GM04504 (cell line): ENCODE measurements at places on chromosomes 2 and 18.

- DNase-seq = no peak
These were observed 1899.8 kb upstream of the PIK3C3 start for GRCh38 chr18:40055262-40055661.

- no peak for DNase-seq
These were observed 1441.9 kb upstream of the ZEB2 start for GRCh38 chr2:145961846-145962245.

DNA sequence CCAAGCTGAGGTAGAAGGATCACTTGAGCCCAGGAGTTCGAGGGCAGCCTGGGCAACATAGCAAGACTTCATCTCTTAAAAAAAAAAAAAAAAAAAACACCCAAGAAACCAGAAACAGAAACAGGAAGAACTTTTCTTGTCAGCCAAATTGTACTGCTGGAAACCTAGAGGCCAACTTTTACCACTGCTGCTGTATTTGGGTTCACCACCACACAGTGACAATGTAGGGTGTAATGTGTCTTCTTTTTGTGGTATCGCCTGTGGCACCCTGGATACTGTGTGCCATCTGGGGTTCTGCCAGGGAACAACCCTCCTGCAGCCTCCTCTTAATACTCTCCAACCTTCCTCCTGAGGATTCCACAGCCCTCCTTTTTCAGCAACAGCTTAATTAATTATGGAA, 72.6 kb downstream of the STK39 start:
- DNase-seq = no peak

DNA sequence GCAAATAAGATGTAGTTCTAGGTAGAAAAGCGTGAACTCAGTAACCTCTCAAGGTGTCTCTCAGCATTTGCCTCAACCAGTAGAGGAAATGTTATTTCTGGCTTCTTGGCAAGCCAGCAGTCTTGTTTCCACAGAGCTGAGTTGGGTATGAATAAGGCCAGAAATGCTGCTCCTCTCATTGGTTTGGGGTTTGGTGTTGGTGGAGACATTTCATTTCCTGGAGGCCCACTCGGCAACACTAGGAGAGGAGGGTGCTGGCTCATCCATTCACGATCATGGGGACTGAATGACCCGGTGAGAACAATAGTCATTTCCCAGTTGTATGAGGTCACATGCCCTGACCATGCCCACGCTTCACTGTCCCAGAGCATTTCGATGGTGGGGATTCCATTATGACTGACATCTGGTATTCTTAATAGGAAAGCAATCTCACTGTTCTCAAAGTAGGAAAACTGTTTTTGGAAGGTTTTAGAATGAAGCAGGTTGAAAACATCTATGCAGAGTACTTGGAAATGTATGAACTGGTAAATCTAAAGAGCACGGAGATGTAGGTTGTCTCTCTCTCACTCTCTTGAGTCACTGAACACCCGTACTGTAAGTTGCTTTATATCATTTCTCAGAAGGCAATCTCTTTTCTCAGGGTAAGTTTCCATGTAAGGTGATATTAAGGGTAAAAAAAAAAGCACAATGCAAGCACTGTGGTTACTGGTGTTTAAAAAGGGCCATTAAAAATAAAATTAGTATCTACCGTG, 37.1 kb upstream of the CTLA4 start:
- no peak for DNase-seq

GRCh38 chr18:7918701-7919100, 351.6 kb downstream of the PTPRM start:
- DNase-seq = no peak

- no peak for DNase-seq
These were observed 564 bp downstream of the DPYSL5 start for GRCh38 chr2:26848336-26849055.

DNA sequence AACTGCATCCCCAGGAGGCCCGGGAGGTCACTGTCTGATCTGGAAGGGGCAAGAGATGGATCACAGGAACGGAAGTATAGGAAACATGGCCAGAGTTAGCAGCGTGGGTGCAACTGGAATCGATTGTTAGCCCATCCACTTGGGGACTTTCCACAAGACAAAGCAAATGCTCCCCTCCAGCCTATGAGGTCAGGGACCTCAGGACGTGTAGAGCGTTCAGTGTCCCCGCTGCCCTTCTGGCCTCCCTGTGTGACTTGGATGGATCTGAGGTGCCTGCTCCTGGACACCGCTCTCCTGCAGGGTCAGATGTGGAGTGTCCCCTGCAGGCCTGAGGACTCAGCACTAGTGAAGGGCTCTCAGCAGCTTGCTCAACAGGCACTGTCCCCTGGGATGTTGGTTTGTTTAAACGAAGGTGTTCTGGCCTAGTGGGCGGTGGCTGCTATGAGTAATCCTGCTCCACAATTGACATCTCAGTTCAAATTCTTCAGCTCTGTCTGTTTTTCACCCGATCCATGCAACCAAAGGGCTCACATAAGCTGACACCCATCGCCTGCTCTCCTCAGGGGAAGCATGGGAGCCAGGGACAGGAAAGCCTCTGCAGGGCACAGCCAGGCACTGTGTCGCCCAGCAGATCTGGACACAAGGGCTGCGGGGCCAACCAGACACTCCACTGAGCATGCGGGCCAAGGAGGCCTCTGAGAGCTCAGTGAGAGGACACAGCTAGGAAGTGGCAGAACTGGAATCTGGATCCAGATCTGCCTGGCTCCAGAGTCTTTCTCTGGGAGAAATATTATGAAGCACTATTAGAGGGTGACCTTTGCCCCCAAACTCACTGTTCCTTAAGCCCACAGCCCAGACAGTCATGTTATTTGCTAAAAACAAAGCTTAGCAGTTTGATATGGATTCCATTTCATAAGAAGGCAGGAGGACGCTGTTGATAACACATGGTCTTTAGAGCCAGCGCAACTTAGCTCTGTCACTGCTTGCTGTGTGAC, 78.5 kb downstream of the RHOB start:
- no peak for DNase-seq

DNA sequence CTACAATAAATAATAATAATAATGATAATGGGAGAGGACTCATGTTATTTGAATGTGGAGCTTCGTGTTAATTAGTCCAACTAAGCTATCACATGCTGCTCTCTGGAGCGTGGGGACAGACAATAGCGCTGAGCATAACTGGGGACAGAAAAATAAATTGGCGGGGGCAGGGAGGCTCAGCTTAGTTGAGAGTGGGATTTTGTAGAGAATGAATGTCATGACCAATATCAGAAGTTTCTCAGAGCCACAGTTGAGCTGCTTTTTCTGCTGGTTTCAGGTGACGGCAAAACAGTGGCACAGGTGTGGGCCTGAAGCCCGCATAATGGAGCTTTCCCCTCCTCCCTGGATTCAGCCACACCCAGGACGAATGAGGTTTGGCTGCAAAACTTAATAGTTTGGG, 111.1 kb upstream of the CAB39 start:
- DNase-seq = no peak

DNA sequence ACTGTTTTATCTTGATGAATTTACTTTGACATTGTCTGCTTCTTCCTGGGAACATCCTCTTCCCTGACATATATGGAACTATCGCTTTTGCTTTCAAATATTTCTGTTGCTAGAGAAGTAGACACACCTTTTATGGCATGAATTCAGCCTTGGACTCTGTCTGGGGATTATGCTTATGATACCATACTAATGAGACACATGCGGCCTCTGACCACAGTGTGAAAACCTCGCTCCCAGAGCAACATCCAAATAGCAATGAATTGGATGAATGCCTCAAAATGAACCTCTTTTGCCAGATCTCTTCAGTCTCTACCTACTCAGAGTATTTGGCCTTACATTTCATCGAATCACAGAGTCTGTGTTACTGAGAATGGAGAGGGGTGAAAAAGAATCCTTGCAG, 70.9 kb downstream of the PIEZO2 start:
- peak; percentile 4 for DNase-seq

DNA sequence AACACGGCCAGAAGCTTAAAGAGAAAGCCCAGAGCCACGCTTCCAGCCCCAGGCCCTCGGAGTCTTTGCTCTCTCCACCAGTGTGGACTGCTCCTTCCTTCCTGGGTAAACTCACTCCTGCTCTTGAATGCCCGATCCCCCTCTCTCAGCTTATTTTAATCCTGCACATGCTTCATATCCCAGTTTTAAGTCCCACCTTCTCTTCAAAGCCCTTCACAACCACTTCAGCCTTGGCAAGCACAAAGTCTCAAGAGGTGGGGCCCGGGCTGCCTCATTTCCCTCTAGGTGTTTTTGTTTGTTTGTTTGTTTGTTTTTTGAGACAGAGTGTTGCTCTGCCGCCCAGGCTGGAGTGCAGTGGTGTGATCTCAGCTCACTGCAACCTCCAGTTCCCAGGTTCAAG, 21.6 kb upstream of the CREG2 start:
- DNase-seq = no peak

GRCh38 chr2:25362434-25363145, 20.9 kb upstream of the DNMT3A start:
- DNase-seq = no peak

DNA sequence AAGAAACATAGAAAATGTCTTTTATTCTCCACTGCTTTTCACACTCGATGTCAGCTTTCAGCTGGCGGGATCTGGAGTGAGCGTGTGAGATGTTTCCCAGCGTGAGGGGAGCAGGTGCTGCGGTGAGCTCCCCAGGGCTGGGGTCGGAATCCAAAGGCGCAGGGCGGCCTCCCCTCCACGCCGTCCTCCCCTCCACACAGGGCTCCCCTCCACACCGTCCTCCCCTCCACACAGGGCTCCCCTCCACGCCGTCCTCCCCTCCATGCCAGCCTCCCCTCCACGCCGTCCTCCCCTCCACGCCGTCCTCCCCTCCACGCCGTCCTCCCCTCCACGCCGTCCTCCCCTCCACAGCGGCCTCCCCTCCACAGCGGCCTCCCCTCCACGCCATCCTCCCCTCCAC, 26.9 kb upstream of the KCNG2 start:
- DNase-seq = no peak

DNA sequence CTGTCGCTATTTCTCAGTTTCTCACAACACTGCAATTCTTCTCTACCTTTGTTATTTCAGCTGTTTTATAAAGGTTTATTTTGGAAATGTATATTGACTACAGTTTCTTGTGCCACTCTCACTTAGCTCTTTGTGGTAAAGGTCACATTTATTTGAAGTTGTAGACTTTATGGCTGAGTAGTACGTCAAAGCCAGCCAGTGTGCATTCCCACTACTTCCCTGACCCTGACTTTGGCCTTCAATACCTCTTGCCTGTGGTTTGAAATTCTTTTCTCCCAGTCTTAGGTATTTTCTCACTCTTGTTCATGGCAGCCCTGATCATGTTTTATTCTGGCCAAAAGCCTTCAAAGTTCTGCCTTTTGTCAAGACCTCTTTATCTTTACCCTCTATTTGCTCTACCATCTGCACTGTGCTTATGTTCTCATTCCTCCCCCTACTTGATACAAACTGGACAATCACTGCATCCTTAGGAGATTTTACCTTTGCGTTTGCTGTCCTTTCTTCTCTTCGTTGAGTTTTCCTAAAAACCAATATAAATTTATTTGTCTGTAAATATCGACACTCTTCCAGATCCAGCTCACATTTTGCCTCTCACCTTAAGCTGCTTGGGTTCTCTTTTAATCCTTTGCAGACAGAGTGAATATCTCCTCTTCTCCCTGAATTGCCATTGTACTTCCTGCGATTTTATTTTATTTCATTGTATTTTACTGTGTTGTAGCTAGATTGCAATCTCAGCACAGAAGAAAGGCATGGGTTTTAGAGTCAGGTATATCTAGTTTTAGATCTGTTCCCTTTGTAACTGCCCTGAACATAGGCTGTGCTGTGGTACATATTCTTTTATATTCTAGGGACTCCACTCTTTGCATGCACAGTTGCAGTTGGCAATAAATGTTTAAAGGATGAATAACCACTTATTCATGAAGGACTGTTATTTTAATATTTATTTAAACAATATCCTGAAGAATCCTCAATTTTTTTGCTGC, 31.2 kb downstream of the GULP1 start:
- no peak for DNase-seq

GRCh38 chr18:76565238-76566173, 70.5 kb upstream of the ZNF516 start:
- DNase-seq = peak; percentile 87

GRCh38 chr18:76130845-76131244, 364.2 kb downstream of the ZNF516 start:
- no peak for DNase-seq

GRCh38 chr2:222203041-222203440, 95.8 kb downstream of the PAX3 start:
- no peak for DNase-seq

DNA sequence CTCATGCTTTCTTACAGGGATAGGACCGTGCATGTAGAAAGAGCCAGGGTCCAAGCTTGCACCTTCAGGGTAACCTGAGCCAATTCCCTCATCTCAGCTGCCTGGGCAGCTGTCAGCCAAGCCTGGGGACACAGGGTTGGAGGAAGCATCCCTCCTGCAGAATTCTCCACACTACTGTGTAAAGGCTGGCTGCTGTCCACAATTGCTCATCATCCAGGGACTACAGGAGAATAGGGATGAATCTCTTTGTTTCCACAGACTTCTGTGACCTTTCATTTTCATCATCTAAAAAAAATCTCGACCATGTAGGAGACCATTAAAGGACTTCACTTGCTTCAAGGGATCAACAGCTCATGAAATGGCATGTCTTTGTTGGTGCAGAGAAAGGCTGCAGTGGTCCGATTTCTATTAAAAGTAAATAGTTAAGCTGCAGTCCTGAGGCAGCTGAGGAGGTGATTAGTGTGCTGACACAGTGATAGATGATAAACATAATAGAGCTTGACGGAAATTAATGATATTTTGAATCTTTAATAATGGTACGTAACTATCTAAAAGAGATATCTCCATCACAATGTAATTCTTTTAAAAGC, 74.4 kb upstream of the COPS8 start:
- no peak for DNase-seq

DNA sequence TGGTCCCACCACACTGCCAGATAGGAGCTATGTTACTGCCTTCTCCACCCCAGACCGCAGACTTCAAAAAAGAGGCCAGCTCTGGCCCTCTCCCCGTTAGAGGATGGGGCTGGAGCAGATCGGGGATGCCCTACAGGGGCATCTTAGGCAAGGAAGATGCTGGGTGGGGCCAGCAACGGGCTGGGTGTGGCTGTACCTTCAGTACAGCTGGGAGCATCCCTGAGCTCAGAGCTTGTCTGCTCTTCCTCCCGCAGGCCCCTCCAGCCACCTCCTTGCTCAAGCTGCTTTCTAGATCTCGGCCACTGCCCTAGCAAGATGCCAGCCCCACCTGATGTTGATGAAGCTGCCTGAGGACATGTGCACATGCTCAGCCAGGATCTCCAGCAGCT, 9.8 kb downstream of the PTPRN start:
- no peak for DNase-seq

- DNase-seq = no peak
These were observed 34.5 kb downstream of the PCBP1 start for GRCh38 chr2:70121627-70122372.

GRCh38 chr2:100174026-100174431, 31.6 kb upstream of the AFF3 start:
- peak; percentile 3 for DNase-seq

DNA sequence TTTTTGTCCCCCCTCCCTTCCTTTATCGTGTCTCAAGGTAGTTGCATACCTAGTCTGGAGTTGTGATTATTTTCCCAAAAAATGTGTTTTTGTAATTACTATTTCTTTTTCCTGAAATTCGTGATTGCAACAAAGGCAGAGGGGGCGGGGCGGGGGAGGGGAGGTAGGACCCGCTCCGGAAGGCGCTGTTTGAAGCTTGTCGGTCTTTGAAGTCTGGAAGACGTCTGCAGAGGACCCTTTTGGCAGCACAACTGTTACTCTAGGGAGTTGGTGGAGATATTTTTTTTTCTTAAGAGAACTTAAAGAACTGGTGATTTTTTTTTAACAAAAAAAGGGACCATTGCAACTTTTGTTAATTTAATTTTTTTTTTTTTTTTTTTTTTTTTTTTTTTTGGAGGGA, 2.1 kb downstream of the SOX11 start:
- no peak for DNase-seq

- DNase-seq = no peak
These were observed 24.3 kb downstream of the TSHZ1 start for GRCh38 chr18:75234901-75235300.
